ENCODE measurements at places on chromosomes 4 and X.

GRCh38 chr4:6405397-6405706, 67.1 kb downstream of the PPP2R2C start:
- DNase-seq = no peak

DNA sequence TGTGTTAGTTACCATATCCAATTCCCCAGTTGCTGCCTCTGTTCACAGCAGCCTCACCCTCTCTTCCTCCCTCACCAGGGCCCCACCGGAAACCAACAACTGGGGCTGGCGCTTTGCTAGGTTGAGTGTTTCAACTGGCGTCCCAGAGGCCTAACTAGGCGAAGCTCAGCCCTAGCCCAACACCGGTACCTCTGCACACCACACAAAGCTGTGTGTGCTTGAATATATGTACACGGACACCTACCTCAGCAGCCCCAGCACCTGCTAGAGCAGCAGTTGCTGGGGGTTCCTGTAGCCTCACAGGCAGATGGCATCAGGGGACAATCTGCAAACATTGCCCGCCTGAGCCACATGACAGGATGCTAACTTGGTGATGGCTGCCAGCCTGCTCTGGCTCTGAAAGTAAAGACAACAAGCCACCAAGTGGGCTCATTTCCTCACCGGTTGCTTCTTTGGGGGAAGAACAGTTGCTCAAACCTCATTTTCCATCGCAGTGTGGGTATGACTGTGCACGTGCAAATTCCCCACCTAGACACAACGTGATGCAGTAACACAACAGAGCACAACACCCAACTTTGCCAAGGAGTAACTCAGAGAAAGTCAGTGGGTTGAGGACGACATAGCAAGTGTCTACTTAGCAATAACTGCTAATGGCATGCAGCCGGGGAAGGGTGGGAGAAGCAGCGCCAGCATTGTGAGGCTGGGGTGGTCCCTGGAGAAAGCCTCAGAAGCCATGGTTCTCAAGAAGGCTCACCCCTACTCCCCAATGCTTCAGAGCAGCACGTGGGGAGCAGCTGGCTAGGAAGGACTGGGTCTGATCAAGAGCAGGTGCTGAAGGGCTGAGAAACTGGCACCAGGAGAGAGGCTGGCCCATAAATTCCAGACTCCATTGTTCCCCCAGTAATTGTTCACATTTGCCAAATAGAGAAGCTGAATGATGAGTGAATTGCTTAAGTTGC, 139.5 kb downstream of the SH3KBP1 start:
- no peak for DNase-seq

DNA sequence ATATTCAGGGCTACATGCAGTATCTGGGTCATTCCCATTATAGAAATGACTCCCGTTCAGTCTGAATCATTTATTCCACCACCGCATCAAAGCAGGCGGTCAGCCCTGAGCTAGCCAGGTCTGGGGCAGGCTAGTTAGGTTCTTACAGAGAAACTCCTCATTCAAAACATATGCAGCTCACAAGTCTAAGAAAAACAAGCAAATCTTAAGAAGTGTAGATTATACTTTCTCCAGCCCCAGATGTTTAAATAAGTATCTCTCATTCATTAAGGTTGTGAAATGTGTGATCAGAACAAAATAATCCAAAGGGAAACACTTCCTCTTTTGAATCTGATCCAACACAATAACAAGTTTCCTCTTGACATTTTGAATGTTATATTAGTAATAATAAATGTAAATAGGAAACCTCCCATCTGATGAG, 441.9 kb downstream of the INPP4B start:
- DNase-seq = peak; percentile 59

DNA sequence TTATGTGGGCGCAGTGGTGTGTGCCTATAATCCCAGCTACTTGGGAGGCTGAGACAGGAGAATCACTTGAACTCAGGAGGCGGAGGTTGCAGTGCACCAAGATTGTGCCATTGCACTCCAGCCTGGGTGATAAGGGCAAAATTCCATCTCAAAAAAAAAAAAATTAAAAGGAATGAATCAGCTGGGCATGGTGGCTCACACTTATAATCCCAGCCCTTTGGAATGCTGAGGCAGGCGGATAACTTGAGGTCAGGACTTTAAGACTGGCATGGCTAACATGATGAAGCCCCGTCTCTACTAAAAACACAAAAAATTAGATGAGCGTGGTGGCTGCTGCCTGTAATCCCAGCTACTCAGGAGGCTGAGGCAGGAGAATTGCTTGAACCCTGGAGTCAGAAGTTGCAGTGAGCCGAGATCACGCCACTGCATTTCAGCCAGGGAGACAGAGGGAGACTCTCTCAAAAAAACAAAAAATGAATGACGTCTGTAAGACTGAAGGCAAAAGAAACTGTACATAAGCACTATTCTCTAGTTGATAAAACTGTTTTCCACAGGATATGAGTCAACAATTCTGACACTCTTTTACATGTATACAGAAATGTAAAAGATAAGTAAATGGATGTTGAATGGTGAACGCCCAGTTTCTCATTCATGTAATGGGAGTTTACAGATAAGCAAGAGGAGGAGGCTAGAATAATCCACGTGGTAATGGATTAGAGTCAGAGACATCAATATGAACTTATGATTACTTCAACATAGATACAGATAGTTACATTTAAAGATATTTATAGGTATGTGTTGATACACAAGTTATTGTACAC, 22.2 kb downstream of the CENPC start:
- no peak for DNase-seq

GRCh38 chrX:68763481-68763880, 65.3 kb upstream of the EFNB1 start:
- no peak for DNase-seq

GRCh38 chr4:47736146-47736545, 101.7 kb downstream of the CORIN start:
- no peak for DNase-seq

DNA sequence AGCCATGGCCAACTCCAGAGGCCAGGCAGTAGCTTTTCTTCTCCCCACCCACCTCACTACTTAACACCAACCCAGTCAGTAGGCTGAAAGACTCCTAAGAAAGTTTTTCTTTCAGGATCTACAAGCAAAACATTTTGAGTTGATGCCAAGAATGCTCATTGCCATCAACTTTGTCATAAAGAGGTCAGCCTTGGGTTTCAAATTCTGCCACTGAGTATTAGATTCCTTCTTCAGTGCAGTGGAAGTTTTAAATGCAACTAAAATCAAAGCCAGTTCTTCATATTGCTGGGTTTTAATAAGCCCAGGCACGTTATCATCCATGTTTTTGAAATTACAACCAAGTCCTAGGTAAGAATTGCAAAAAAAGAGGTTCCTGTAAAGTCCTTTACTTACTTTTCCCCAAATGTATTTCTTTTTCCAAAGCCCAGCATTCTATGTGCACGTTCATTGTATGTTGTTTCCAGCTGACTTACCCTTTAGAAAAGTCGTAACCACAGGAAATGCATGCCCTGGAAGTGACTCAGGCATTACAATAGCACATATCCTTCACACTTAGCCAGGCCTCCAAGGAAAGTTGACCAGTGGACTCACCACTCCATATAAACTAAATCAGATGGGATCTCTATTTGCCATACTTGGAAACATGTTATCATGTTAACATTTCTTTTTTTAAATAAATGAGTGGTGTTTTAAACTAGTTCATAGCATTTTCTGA, 229.9 kb downstream of the SOX3 start:
- DNase-seq = peak; percentile 74

DNA sequence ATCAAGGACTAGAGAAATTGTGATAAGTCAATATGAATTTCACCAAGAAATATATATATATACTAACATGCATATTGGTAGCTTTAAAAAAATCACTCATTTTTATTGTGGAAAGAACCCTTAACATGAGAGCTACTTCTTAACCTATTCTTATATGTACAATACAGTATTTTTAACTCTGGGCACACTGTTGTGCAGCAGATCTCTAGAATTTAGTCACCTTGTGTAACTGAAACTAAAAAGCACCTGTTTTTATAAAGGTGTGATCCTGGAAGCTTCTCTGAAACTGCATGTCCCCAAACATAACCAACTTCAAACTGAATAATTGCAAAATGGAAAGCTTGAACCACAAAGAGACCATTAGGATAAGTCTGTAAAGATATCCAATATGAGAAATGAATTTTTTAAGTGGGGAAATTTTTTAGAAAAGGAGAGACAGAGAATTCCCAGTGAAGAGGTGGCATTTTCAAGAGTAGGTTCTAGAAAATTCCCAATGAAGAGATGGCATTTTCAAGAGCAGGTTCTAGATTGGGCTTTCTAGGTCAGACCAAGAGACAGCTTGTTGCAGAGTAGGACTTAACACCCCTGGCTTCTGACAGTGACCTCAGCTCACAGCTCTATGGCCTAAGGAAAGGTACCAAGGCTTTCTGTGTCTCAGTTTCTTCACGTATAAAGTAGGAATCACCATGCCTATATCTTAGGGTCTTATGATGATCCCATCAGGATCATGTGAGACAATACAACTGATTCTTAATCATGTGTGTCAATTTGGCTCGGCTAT, 22.0 kb upstream of the PPARGC1A start:
- no peak for DNase-seq

DNA sequence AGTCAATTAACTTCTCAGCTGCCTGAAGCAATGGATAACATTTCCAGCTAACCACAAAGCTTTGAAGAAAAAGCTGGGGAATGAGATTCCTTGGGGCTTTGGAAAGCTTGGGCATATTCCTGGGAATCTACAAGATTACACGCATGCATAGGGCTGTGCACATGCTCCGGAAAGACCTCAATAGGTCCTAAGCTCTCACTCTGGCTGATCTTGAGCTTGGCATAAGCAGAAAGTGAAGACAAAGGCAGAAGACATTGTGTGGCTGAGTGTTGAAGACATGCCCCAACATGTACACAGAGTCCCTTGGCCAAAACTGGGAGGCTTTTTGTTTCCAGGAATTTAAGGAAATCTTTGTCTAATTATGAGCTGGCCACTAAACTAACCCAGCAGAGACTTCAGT, 31.2 kb downstream of the ATG4A start:
- no peak for DNase-seq

DNA sequence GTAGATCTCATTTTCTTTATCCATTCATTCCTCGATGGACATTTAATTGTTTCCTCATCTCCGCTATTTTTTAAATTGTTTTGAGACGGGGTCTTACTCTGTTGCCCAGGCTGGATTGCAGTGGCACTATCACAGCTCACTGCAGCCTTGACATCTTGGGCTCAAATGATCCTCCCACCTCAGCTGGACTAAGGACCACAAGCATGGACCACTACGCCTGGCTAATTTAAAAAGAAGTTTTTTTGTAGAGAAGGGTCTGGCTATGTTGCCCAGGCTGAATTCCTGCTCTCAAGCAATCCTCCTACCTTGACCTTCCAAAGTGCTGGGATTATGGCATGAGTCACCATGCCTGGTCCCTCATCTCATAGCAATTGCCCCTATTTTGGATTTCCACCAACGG, 7.0 kb upstream of the TRIML1 start:
- no peak for DNase-seq

DNA sequence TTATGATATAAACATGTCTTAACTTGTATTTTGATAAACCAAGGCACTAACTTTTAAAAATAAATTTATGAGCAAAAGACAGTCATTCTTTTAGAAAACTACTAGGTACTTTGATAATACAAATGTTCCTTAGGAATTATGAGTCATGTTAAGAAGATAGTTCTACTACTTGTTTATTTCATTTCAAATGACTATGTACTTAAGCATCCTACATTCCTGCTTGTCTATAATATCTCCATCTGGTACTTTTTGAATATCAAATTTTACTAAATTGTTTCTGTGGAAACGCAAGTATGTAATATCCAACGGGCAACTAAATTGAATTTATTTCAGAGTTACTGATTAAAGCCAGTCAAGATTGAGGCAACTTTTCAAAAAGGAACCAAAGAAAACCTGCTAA, 61.8 kb downstream of the CAMK2D start:
- no peak for DNase-seq

DNA sequence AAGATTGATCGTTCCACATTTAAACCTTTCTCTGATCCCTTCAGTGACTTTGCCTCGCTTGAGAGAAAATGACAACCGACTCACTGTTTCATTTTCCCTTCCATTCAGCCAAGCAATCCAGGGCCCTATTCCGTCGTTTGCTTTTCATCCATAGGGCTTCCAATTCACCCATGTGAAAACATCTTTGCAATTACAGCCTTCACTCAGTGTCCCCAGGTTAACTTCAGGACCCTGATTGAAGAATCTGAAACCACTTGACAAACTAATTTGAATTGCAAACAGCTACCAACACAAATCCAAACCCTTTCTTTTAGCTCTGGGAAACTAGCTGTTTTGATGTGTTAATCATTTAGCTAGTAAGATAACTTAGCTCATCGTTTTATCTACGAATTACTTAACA, 120.2 kb upstream of the FAM9C start:
- no peak for DNase-seq

DNA sequence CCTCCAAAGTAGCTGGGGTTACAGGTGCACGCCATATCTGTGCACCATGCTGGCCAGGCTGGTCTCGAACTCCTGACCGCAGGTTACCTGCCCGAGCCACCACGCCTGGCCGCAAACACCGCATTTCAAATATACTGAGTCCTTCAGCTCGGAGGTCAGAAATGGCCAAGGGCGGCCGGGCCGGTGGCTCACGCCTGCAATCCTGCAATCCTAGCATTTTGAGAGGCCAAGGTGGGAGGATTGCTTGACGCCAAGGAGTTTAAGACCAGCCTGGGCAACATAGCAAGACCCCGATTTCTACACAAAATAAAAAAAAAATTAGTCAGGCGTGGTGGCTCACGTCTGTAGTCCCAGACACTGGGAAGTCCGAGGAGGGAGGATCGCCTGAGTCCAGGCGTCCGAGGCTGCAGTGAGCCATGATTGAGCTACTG, 71.9 kb upstream of the PPP2R3B start:
- DNase-seq = no peak

- no peak for DNase-seq
Measured at GRCh38 chr4:186642530-186642929, 81.1 kb downstream of the FAT1 start.

DNA sequence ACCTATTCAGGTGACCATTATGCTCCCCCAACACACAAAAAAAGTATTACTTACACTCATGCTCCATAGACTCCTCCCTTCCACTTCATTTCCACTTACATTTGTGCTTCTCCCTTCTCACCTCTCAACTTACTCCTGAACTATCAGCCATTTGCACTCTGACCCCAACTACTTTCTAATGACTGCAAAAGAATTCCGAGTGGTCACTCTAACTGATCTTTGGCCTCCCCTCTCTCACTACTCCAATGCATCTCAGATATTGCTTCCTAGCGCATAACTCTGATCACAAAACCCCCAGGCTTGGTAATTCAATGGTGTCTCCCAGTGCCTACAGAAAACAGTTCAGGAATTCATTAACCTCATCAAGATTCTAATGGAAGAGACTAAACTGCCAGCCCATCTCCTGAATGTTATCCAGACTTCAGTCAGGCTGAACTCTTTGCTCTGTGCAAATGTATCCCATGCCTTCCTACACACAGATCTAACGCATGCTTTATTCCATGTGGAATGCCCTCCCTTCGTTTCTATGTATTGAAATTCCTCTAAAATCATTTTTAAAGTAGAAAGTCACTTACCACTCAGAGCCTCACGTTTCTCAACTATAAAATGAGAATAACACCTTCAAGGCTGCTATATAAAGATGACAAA, 61.1 kb downstream of the FRYL start:
- no peak for DNase-seq

Data from Daoy (cell line).